ENCODE measurements at places on chromosomes 3 and 15.

DNA sequence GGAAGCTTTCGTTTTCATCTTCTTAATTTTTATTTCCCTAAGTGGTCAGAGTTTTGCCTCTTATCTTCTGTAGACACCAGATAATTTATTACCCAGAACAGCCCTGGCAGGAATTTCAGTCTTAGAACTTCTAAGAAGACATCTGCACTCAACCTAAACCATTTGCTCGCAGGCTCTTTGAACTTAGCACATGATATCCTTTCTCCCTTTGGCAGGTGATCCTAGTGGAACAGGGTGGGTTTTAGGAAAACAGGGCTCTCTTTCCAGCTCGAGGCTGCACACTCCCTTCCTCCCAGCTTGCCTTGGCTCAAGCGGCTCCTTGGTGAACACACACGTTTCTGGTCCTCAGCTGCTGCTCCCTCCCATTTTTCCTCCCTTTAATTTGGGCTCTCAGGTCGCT is 116.5 kb downstream of the THSD4 start:
- DNase-seq, result no peak

GRCh38 chr3:40173227-40173721 is 136.2 kb upstream of the EIF1B start:
- DNase-seq, result no peak

DNA sequence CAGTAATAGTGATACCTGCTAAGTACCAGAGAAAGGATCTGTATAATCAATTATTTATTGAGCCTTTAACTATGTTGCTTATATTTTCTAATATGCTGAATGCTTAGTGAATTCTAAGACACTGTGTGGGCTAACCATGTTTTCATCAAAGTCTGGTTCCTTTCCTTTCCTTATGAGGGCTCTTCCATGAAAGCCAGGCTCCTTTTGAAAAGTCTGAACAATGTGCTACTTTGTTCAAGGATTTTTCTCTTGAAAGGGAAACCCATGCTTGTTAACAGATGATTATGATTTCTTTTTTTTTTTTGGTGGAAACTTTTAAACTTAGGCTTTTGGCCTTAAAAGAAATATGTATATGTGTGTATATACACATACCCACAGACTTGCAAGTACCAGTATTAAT is 17.0 kb downstream of the YEATS2 start:
- no peak for DNase-seq

- no peak for DNase-seq
Observed at GRCh38 chr15:80159811-80160569, 7.2 kb downstream of the FAH start.

GRCh38 chr3:17339132-17339575 is 403.3 kb downstream of the TBC1D5 start:
- DNase-seq, result no peak

DNA sequence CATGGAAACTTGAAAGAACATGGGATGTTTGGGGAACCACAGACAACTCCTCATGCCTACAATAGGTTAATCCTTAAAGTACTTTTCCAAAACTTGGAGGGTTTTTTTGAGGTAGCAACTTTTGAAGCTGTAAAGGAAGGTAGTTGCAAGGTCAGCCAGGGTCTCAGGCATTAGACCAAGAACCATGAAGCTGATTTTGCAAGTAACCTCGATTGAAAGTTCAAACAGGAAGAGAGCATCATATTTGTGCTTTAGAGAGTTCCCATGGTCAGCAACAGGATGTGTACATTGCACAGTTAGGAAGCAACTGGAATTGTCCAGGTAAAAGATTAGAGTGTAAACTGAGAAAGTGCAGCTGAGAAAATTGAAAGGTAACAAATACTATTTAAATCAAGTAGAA is 199.8 kb upstream of the NR2F2 start:
- DNase-seq, result no peak

DNA sequence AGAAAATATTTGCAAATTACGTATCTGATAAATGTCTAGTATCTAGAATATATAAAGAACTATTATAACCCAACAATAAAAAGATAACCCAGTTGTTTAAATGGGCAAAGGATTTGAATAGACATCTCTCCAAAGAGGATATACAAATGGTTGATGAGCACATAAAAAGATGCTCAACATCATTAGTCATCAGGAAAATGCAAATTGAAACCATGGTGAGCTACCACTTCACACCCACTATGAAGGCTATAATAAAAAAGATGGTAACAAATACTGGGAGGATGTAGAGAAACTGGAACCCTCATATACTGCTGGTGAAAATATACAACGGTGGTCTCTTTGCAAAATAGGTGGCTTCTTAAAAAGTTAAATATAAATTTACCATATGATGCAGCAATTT is 28.0 kb downstream of the RAD51 start:
- DNase-seq, result peak; percentile 25

- DNase-seq, result no peak
Observed at GRCh38 chr15:76168237-76168984, 108.6 kb downstream of the TMEM266 start.

GRCh38 chr15:67093504-67093862 is 28.1 kb downstream of the SMAD3 start:
- no peak for DNase-seq

- DNase-seq, result no peak
Observed at GRCh38 chr15:41907141-41907540, 13.3 kb upstream of the SPTBN5 start.

- DNase-seq, result no peak
Observed at GRCh38 chr3:173007079-173007723, 133.8 kb downstream of the SPATA16 start.

DNA sequence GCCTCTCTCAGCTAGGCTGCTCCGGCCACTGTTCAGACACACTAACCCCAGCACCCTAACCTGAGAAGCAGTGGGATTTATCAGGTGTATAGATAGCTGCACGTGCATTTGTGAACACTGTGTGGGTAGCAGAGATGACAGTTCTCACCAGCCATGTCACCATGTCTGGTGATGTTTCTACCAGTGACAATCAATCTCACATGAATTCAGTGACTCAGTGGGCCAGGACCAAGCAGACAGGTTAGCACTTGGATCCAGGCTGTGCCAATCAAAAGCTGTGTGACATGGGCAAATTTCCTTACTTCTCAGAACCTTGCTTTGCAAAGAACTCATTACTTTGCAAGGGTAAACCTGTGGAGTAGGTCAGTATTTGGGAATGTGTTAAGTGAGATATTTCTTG is 65.3 kb upstream of the GATM start:
- no peak for DNase-seq

DNA sequence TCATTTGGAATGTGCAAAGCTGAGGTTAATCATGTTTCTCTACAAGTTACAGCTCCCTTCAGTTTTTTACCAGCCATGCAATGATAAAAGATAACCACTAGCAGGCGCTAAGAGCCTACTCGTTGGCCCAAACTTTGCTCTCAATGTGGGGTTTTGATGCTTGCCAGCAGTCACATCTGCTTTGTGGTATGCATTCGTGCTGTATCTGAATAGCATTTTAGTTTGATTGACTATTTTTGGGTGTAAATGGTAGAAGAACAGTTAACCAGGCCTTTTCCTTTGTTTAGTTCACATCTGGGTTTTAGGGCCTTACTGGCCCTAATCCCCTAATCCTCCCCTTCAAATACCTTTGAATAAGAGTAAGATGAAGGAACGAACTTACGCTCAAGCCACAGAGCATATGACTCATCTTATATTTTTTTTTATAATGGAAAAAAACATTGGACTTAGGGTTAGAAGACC is 4.4 kb upstream of the CLDN11 start:
- DNase-seq, result peak; percentile 77

GRCh38 chr3:186708983-186709679 is 8.0 kb upstream of the KNG1 start:
- DNase-seq, result no peak

- no peak for DNase-seq
Observed at GRCh38 chr15:100005013-100005412, 271.8 kb upstream of the LYSMD4 start.

- no peak for DNase-seq
Observed at GRCh38 chr15:90710436-90711027, 6.6 kb upstream of the BLM start.

GRCh38 chr3:71247958-71248335 is 335.6 kb downstream of the FOXP1 start:
- no peak for DNase-seq

DNA sequence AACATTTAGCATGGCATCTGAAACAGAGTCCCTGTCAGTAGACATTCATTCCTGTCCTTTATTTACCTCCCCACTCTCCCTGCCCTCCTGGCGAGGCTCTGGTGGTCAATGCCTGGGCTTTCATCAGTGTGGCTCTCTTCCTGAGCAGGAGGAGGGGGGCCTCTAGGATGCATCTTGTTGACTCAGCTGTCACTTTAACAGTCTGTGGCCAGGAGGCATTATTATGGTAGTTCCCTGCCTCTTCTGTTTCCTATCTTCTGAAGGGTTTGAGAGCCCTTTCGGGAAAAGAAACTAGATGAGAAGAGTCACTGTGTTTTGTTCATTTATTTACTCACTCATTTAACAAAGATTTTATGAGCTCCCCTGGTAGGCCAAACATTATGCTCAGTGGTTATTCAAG is 2.4 kb upstream of the PPP1R14D start:
- no peak for DNase-seq

- DNase-seq, result peak; percentile 0
Observed at GRCh38 chr3:84974347-84974746, 15.6 kb downstream of the CADM2 start.

DNA sequence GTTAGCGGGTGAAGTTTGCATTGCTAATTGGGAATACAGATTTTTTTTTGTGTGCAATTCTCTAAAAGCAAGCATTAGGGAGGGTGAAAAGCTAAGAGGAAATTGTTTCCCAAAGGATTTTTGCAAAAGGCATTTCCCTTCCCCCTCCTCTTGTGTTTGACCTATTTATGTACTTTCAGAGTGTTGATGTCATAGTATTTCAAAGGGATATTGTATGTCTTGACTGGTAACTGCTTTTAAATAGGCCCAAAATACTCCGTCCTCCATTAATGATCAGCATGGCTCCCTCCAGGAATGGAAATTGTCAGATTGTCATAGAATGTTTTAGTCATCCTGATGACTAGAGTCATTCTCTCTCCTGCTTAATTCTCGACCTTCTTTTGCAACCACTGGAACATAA is 32.4 kb downstream of the TRIM71 start:
- DNase-seq, result no peak
